GM23338 (cell line): ENCODE measurements at places on chromosomes 1 and 21. TPM values are rescaled to one million over a fixed set of nuclear protein-coding genes. Genes with fewer than 3 reads are reported as not detected.
A peak's percentile ranks its signal among the peaks of the same experiment; 100 is the strongest.

UMODL1 gene
- polyA plus RNA-seq, result 0.05 TPM in 1 of 2 replicates, not detected in the other

RPE65 gene
- not detected in 2 replicates for polyA plus RNA-seq

ST6GALNAC5 gene
- 1.9 and 4.1 TPM in 2 replicates for polyA plus RNA-seq

IKBKE gene
- polyA plus RNA-seq, result 3.3 and 4.8 TPM in 2 replicates

SF3B4 gene
- 84.0 and 85.7 TPM in 2 replicates for polyA plus RNA-seq

CCDC30 gene
- 1.8 and 2.0 TPM in 2 replicates for polyA plus RNA-seq

PWP2 gene
- polyA plus RNA-seq, result 17.6 and 18.2 TPM in 2 replicates

PRKAA2 gene
- 3.0 and 3.1 TPM in 2 replicates for polyA plus RNA-seq

LCE2C gene
- not detected in 2 replicates for polyA plus RNA-seq

TPTE gene
- polyA plus RNA-seq, result not detected in 2 replicates

TEX38 gene
- polyA plus RNA-seq, result 0.37 TPM in 1 of 2 replicates, not detected in the other

HORMAD1 gene
- not detected in 2 replicates for polyA plus RNA-seq

DESI2 gene
- 115 and 145 TPM in 2 replicates for polyA plus RNA-seq

EXTL1 gene
- 0.21 and 0.37 TPM in 2 replicates for polyA plus RNA-seq

FGR gene
- polyA plus RNA-seq, result 0.42 and 0.53 TPM in 2 replicates

GRCh38 chr1:55584526-55585401 lies 369.6 kb upstream of the USP24 start:
- peak; percentile 23 for DNase-seq

- DNase-seq, result no peak
These were observed 35.5 kb downstream of the LRIF1 start for GRCh38 chr1:110928191-110928590.

GRCh38 chr1:114466334-114467014 lies 44.5 kb downstream of the TRIM33 start:
- DNase-seq, result peak; percentile 50

DNA sequence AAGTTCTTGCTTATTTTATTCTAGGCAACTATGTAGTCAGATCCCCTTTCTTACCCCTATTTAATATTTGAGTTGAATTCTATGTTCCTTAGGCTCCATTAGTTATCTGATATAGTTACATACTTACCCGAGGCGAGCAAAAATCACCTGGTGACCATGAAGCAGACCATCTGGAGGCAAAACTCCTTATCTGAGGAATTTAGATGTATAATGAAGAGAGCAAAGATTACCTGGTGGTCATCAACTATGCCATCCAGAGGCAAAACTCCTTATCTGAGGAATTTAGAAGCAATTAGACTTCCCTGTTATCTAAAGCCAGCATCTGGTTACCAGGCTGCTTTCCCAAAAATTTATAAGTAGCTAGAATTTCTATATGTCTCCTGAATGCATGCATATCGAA lies 129.9 kb downstream of the PATJ start:
- DNase-seq, result no peak

- no peak for DNase-seq
These were observed 104.8 kb downstream of the TOMM20 start for GRCh38 chr1:235023711-235024439.

- no peak for DNase-seq
These were observed 935 bp upstream of the COG2 start for GRCh38 chr1:230641346-230641745.

GRCh38 chr1:178060789-178061556 lies 32.9 kb upstream of the RASAL2 start:
- DNase-seq, result peak; percentile 61

GRCh38 chr1:246214708-246215509 lies 292.2 kb downstream of the SMYD3 start:
- DNase-seq, result no peak

- no peak for DNase-seq
These were observed 111.1 kb downstream of the CASZ1 start for GRCh38 chr1:10685196-10685807.

DNA sequence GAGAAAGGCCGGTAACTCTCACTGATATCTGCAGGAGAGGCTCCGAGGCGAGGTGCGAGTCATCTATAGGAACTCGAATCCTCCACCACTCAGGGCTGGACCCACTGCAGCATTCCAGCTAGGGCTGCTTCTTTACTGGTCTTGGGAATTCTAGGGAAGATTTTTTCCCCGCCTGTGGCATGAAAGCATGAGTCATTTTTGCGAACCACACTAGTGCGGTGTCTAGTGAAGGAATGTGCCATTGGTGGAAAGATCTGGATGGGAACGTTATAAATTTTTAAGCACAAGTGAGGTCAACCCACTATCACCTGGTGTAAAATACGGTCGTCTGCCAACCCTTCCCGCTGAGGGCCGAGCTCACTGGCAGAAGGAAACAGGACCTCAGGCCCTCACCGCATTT lies 49.7 kb downstream of the SYF2 start:
- DNase-seq, result no peak

- DNase-seq, result no peak
These were observed 159.9 kb upstream of the RAB4A start for GRCh38 chr1:229110986-229111385.

- DNase-seq, result peak; percentile 77
These were observed 3.7 kb downstream of the TCHH start for GRCh38 chr1:152111515-152111968.

- DNase-seq, result peak; percentile 92
These were observed 2.8 kb upstream of the LIX1L start for GRCh38 chr1:145960468-145961108.

- peak; percentile 69 for DNase-seq
These were observed 3.4 kb upstream of the LAMC1 start for GRCh38 chr1:183019860-183020259.

GRCh38 chr1:42008264-42008663 lies 89.5 kb upstream of the HIVEP3 start:
- DNase-seq, result no peak

GRCh38 chr1:22805672-22806038 lies 95.0 kb downstream of the EPHB2 start:
- DNase-seq, result peak; percentile 54

DNA sequence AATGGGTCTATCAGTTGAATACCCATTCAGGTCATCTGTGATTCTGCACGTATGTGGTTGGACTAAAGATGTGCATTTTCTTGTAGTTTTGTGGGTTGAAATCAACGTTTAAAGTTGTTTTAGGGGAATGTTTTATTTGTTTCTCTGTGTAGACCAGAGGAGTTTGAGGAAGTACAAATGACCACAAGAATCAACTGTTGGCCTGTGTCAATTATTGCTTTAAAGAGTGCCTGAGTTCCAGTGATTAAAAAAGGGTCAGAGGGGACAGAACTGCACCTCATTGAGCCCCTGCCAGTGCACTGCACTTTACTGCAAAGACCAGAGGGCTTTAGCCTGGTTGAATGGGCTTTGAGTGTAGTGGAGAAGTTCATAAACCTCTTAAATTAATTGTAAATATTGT lies 190.3 kb downstream of the VPS13D start:
- no peak for DNase-seq

GRCh38 chr21:41739936-41740335 lies 26.9 kb downstream of the RIPK4 start:
- DNase-seq, result no peak

DNA sequence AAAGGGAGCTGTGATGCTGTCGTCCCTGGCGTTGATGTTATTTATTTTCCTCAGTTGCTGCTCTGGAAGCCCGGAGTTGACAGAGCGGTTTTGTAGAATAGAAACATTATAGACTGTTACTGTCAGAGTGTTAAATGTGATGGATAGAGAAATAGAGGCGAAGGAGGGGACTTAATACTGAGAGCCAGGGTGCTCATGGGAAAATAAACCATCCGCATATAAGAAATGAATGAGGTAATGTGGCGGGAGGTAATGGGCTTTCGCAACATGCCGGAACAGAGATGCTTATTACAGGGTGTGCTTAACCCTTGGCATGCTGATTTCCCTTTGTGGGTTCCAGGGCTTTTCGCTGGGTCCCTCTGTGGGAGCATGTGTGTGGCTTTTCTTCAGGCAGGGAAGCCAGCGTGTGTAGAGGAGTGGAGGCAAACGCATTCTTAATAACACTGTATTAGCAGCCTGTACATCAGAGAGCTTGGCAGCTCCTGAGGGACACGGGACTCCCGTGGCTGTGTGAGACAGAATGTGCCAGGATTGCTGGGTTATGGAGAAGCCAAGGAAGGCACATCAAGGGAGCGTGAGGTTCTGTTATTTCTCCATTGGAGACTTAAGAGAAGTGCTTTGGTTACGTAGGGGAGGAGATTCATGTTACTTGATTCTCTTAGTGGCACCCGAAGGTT lies 141.0 kb downstream of the PBX1 start:
- DNase-seq, result no peak

DNA sequence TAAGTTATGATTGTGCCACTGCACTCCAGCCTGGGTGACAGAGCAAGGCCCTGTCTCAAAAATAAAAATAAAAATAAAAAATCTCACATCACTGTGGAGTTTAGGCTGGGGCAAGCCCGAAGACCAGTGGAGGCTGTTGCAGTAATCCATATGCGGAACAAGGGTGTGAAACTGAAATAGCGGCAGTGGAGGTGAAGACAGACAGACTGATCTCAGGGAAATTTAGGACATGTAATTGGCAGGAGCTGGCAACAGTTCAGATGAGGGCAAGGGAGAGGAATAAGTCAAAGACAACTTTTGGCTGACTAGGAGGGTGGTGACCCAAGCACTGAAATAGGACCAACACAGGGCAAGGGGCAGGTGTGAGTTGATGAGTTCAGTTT lies 8.4 kb downstream of the ARMH1 start:
- no peak for DNase-seq

- no peak for DNase-seq
These were observed 26.8 kb upstream of the KDM4A start for GRCh38 chr1:43622901-43623780.

DNA sequence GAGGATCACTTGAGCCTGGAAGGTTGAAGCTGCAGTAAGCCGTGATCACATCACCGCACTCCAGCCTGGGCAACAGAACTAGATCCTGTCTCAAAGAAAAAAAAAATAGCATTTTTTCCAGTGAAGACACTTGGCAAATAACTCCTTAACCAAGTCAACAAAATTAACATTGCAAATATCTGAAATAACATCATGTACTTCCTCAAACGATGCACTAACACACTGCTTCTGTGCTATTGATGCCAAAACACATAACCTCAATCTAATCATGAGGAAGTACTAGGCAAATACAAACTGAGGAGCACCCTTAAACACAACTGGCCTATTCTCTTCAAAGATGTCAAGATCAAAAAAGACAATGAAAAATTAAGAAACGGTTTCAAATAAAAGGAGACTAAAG lies 32.3 kb downstream of the PABPC4 start:
- DNase-seq, result no peak

GRCh38 chr1:192809307-192810252 lies 741 bp downstream of the RGS2 start:
- peak; percentile 60 for DNase-seq

- no peak for DNase-seq
These were observed 3.9 kb upstream of the KCNJ9 start for GRCh38 chr1:160077486-160077885.

GRCh38 chr1:88224906-88225305 lies 459.2 kb upstream of the PKN2 start:
- DNase-seq, result no peak

DNA sequence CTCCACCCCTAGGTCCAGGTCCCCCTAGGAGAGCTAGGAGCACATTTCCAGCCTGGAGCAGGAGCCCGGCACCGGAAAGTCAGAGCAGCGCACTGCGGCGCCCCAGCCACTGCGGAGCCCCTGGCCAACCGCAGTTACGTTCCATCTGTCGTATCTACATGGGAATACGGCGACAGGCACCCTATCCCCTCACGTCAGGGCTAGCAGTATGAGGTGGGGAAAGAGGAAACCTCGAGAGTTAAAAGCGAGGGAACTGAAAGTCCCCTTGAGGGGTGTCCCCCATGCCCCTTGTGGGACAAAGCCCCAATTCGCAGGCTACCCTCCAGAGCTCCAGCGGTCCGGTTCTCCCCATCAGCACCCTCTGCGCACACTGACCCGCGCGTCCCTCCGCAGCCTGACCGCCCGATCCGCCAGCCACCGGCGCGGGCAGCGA lies 995 bp downstream of the COLGALT2 start:
- peak; percentile 74 for DNase-seq

DNA sequence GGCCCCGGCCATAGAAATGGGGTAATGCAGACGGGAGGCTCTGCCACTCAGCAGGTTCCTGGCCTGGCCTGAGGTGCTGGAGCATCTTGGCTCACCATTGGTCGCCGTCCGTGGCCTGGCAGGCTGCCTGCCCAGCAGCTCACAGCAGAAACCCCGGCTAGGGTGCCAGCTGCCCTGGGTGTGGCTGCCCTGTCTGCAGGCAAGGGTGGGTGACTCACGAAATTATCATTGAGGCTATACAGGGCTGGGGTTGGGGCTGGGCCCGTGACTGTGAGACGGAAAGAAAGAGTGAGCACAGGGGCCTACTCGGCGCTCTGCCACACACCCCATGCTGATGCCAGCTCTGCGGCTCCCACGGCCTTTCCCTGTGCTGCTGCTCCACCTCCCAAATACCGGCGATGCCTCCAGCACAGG lies 8.0 kb upstream of the PKP1 start:
- no peak for DNase-seq

DNA sequence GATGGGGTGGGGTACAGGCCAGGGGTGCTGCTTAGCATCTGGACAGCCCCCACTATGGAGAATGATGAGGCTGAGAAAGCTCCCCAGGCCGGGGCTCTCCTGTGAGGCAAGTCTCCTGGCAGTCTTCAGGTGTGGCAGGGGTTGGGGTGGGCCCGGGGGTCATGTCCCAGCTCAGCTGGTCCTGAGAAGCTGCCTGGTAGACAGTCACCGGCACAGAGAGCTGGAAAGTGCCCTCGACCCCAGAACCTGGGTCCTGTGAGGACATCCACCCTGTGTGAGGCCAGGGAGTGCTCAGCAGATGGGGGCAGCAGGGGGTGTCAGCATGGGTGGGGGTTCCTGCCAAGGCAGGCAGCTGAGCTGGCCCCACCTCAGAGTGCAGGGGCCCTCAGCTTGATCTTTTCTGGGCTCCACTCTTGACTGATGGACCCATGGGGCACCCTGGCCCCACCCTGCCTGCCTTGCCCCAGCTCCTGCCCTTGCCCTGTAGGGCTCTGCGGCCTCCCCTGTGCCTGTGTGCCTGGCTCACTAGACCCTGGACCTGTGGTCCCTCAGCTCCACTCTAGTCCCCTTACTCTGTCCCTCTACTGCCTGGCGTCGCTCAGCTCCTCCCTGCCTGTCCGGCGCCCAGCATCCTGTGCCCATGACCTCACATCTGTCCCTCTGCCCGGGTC lies 5.8 kb downstream of the IBA57 start:
- no peak for DNase-seq

- no peak for DNase-seq
These were observed 333.8 kb downstream of the ZP4 start for GRCh38 chr1:237556911-237557310.

DNA sequence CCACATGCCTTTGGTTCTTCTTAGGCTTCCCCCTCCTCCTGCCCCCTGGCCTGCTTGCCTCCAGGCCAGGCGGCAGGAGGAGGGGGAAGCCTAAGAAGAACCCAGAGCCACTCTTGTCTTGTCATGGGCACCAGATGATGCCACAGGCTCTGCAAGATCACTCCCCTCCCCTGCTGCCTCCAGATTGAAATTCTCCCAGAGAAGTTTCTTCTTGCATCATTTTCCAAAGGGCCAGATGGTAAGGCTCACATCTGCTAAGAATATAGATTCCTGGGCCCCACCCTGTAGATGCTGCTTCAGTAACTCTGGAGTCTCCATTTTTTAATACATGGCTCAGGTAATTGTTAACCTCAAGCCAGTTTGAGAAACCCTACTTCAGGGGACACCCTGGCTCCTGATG lies 60.8 kb downstream of the FAM163A start:
- DNase-seq, result no peak

GRCh38 chr1:43529206-43529731 lies 1.4 kb upstream of the PTPRF start:
- peak; percentile 93 for DNase-seq

- no peak for DNase-seq
These were observed 590 bp downstream of the TMOD4 start for GRCh38 chr1:151175041-151175741.
